ENCODE measurements at places on chromosomes 16 and 17.

GRCh38 chr17:82740906-82741759 lies 5.7 kb downstream of the FN3K start:
- no peak for DNase-seq

GRCh38 chr17:40060887-40061608 lies 1.7 kb upstream of the THRA start:
- DNase-seq = no peak

DNA sequence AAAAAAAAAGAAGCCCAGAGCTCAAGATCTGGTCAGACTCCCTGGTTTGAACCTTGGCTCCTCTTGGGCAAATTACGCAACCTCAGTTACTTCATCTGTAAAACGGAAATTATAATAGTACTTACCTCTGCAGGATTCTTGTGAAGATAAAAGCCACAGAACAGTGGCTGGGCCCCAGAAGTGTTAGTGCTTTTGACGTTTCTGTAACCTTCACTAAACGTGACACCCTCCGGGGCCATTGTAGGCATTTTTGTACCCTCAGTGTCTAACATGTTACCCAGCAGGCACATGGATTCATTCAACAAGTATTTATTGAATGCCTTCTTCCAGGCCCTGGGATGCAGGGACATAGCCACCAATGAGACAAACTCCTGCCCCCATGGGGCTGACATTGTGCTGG lies 58.0 kb downstream of the PITPNC1 start:
- no peak for DNase-seq

- no peak for DNase-seq
These were observed 53.0 kb downstream of the SOCS3 start for GRCh38 chr17:78306913-78307312.

- no peak for DNase-seq
These were observed 70.2 kb upstream of the GNAO1 start for GRCh38 chr16:56121156-56121500.
